ENCODE measurements at places on chromosomes 5 and 9.

GRCh38 chr9:23841304-23841703 is 15.3 kb upstream of the ELAVL2 start:
- no peak for DNase-seq

- no peak for DNase-seq
These were observed 53.9 kb downstream of the AHRR start for GRCh38 chr5:375336-375920.

- no peak for DNase-seq
These were observed 401.6 kb upstream of the ZNF608 start for GRCh38 chr5:125148076-125148475.

DNA sequence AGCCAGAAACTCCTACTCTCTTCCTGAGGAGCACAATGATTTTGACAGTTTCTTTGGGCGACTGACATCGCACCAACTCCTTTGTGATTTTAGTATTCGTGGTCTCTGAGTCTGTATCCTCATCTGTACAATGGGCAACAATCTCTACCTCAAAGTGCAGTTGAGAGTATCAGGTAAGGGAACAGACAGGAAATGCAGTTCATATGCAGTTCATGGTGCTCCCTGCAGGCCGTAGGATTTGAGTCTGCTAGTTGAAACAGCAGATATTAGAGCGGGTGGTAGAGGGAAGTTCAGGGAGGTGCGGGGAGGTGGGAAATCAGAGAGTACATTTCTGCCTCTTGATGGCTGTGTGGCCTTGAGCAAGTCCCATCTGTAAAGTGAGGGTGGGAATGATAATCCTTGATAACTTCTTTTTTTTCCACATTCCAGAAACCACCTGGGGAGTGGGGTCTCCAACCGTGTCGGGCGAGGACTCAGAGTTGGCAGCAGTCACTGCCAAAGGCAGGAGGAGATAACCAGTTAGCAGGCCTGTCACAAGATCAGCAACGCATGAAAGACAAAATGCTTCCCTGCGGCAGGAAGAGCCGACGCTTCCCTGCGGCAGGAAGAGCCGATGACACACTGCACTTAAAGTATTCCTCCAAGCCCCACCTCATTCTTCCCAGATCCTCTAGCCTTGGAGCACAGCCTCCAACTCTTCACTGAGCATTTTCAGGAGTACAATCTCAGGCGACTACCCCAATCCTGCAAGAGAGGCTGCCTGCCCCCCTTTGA is 6.0 kb upstream of the NEK6 start:
- no peak for DNase-seq

DNA sequence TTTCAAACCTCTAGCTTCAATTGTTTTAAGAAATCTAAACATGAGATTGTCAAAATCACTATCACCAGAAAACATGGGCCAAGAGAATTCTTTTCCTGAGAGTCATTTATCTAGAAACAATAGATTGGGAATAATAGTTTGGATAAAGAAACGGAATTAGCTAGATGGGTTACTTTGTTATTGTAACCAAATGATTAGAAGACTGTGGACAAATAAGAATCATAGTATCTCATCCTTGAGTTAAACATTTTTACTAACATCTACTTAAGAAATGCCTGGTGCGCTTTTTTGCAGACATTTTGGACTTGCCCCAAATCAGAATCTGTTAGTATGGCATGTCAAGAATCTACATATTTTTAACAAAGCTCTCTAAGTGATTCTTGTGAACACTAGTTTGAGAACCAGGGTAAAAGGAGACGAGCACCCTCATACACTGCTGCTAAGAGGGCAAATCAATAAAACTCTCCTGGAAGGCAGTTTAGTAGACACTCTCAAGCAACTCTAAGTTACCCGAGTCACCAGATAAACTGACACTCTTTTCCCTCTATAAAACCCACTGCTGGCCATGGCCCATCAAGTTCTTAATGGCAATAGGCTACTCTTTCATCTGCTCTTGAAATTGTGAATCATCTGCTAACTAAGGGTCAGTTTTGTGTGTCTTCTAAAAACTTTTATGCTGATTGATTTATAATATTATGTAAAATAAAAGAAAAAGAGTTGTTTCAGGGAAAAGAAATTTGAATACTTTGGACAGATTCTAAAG is 39.1 kb downstream of the TPD52L3 start:
- DNase-seq = no peak

GRCh38 chr9:116144555-116144954 is 9.0 kb upstream of the PAPPA start:
- no peak for DNase-seq

DNA sequence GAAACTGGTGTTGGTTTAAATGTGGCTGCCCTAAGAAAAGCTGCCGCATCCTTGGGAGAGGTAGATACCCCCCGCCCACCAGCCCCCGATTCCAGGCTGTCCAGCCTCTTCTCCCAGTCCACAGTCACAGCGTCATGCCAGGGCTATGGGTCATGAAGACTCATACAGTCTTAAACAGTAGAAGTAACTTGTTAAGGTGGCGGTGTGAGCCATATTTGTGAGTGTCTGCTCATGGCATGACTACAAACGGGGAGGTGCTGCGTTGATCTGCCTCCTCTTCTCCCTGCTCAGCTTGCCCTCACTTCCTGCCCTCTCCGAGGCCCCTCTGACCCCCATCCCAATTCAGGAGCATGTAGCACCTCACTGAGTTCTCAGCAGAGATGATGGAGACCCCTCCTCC is 20.8 kb downstream of the FGD3 start:
- DNase-seq = no peak

DNA sequence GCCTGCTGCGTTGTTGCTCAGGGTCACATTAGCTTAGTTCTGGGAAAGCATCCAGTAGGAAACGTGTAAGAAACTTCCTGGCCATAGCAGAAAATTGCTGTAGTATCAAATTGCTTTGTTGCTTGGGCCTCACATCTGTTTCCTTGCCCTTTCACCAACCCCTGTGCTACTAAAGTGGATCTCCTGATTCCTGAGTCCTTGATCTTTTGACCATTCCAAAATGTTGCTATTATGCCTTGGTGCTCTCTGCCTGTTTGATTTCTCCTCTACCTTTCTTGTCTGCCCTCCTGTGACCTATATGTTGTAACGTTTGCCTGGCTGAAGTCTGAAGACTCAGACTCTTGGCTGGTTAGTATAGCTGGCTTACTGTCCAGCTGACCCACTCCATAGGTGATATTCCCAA is 350.5 kb downstream of the ADGRV1 start:
- DNase-seq = no peak

DNA sequence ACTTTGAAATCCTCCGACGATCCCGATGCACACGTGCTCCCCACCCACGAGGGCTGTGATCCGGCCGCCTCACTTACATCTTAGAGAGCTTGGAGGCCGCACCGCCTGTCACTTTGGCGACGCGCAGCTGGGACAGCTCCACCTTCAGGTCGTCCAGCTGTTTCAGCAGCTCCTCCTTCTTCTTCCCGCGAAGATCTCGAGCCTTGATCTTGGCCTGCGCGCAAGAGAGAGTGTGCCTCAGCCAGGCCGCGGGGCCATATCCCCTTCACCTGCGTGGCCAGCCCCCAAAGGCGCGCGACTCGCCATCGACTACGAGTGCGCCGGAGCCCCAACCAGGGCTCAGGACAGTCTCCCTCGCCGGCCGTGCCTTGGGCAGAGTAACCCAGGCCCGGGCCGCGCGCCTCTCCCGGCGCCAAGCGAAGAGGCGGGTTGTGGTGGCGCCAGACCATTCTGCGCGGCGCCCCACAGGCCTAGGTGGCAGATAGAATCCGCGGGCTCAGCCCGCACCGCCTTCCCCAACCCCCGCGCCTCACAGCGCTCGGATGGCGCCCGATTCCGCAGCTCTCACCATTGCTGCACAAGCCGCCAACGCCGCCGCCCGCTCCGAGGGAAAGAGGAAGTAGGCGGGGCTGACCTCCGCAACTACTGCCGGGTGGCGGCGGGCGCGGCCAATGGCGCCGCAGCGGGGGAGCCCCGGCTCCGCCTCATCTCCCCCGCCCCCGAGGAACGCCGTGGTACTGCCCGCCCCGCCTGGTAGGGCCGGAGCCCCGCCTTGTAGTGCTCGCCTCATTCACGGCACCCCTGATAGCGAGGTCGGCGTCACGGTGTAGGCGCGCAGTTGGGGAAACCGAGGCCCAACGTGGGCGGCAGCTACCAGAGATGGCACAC is at the start of the genes ARPC5L and RPL35:
ARPC5L (plus strand) TSS at position 789 of the 888 bp plus-strand sequence. CDS start 7,161 bp downstream, outside the sequence.
RPL35 (minus strand) TSS at position 616 of the 888 bp plus-strand sequence; CDS start at position 571, 45 bp downstream.
- peak; percentile 94 for DNase-seq

DNA sequence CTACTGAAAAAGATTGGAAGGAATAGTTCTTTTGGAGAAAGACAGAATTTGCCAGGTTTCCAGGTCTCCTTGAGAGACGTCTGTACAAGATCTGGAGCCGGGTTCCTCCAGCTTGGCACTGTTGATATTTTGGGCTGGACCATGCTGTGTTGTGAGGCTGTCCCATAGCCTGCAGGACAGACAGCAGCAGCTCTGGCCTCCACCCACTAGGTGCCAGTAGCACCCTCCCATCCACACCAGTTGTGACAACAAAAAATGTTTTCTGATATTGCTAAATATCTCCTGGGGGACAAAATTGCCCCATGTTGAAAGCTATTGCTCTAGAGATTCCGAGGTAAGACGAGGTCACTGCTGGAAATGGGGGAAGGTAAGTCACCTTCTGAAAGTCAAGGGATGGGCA is 287.7 kb upstream of the DAP start:
- DNase-seq = no peak

DNA sequence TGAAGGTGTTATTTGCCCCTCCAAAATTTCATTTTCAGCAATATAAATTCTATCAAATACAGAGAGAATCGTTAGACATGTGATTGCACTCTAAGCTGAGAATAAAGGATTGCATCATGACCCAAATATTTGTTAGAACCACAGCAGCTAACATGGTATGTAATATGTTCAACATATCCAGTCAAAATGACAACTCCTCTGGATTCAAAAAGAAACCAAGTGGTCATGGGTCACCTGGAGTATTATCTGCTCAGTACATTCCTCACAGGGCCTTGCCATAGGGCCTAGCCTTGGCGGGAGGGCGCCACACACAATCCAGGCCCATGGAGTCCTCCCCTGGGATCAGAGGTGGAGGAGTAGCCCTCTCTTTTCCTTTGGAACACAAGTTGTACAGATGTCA is 179.2 kb downstream of the HSD17B3 start:
- no peak for DNase-seq

DNA sequence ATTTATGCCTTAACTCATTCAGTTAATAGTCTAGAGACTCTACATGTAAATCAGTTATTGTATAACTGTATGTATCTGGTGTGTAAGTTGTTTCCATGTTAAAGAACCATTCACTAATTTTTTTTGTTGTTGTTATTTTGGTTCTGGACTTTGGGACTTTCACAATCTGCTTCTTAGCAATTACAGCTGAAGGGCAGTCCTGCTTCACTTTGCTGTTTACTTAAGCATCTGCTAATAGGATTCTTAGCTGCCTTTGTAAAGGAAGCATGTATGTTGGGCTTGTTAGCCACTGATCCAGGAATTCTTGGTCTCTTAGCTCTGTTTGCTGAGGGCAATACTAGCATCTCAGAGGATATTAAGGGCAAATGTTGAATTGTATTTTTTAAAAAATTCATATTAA is 97.0 kb downstream of the FOCAD start:
- no peak for DNase-seq

DNA sequence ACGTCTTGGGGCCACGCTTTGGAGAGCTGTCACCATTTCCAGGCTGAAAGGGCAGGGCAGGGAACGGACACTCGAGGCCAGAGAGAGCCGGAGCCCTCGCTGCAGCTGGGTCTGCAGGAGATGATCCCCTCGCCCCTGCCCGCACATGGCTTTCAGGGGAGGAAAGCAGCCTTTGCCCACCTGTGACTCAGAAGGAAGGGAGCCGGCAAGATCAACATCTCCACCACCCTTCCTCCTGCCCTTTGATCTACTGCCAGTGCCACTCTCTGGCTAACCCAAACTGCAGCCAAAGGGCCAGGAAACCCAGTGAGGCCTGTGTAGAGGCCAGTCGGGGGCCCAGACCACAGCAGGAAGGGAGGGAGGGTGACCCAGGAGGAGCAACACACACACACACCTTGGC is 137.1 kb upstream of the ERCC6L2 start:
- no peak for DNase-seq

GRCh38 chr5:69450116-69450515 is 35.2 kb downstream of the MARVELD2 start:
- DNase-seq = no peak

DNA sequence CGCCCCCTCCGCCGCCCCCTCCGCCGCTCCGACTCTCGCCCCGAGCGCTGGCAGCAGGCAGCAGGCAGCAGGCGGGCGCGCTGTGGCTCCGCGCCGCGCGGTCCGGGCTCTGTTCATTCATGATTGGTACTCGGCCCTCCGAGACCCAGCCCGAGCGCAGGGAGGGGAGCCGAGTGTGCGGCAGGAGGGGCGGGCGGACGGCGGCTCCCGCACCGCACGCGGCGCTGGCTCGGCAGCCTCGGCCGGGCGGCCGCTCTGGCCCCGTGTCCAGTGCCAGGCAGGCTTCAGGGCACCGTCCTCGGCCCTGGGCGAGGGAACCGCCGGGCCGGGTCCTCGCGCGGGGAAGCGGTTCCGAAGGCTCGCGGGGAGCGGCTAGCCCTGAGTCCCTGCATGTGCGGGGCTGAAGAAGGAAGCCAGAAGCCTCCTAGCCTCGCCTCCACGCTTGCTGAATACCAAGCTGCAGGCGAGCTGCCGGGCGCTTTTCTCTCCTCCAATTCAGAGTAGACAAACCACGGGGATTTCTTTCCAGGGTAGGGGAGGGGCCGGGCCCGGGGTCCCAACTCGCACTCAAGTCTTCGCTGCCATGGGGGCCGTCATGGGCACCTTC is at the start of gene KCNIP1:
KCNIP1 (plus strand) TSS at position 31 of the 607 bp plus-strand sequence.
- DNase-seq = no peak

GRCh38 chr5:78803941-78804340 is 155.4 kb upstream of the LHFPL2 start:
- no peak for DNase-seq

DNA sequence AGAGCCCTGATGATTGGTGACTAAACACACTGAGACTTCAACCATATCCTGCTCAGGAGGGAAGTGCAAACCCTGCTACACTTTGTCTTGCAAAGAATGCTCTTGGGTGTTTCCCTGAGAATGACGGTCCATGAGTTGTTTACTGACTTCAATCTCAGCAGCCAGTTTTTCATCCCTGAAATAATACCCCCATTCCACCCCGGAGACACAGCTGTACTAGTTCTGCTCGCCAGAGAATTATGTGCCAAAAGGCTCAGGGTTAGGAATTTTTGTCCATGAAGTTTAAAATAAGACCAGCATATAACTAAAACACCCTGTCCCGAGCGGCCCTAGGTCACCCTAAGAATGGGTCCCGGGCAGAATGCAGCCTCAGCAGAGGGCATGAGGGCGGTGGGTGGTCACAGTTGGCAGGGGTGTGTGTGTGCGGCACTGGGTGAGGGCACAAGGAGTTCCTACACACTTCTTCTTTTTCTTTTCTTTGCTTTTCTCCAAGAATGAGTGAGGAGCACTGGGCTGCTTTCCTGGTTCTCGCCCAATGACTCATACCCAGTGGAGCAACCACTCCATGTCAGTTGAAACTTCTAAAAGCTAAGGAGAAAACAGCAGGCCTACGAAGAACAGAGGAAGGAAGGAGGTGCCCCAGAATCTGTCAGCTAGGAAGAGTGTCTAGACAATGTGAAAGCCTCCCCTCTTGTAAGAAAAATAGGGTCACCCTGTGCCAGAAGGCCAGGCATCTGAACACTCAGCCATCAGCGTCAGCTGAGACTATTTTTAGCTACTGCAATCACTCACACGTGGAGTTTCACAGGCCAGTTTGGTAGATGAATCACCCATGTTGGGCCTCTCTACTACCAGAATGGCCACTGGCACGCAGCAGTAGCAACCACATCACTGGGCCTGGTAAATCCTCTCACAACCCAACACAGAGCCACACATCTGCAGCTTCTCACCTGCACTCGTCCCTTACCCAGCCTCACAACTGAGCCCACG is 105.9 kb downstream of the DPYSL3 start:
- no peak for DNase-seq

Measured in T follicular helper cell (primary cell).